ENCODE measurements at places on chromosomes 12 and 14.

DNA sequence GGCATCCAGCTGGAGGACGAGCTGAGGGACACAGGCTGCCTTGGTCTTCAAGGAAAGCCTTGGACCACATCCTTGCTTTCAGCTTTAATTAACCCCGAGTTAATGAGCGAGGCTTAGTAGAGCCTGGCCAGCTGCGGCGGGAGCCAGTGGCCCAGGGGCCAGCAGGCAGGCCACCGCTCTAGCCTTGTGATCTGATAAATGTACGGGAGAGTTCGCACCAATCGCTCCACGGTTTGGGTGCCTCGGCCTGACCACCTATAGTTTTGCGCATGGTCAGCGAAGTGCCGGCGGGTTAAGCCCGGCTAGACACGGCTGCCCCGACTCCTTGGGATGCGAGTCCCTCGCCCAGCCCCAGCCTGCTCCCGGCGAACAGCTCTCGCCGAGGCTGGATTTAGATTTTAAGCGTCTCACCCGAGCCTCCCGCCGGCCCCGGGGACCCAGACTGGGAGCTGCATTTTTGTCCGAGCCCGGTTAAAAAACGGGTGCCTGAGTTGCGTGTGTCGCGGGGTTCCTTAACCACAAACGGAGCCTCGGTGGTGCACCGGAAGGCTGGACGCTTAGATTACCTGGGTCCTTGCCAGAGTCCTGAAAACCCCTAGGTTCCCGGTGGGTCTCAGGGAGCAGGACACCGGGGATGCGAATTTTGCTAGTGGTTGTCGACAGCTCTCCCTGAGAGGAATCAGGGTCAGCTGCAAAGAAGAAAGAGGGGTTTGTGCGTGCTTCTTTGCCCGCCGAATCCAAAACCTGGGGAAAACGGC, 2.9 kb upstream of the HOXC12 start:
- DNase-seq: no peak

DNA sequence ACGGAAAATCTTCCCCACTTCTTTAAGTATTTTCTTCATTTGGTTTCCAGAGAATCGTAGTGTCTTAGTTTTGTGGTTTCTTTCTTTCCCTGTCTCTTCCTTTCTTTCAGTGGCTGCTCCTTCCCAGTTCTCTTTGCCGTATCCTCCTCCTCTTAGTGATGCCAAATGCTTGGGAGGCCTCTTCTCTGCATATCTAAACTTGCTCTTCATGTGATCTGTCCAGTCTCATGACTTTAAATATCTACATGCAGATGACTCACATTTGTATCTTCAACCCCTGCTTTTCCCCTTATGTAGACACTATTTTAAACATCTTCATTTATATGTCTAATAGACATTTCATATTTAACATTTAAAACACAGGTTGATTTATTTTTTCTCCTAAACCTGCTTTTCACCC, 149.2 kb downstream of the PTCSC3 start:
- DNase-seq: no peak

DNA sequence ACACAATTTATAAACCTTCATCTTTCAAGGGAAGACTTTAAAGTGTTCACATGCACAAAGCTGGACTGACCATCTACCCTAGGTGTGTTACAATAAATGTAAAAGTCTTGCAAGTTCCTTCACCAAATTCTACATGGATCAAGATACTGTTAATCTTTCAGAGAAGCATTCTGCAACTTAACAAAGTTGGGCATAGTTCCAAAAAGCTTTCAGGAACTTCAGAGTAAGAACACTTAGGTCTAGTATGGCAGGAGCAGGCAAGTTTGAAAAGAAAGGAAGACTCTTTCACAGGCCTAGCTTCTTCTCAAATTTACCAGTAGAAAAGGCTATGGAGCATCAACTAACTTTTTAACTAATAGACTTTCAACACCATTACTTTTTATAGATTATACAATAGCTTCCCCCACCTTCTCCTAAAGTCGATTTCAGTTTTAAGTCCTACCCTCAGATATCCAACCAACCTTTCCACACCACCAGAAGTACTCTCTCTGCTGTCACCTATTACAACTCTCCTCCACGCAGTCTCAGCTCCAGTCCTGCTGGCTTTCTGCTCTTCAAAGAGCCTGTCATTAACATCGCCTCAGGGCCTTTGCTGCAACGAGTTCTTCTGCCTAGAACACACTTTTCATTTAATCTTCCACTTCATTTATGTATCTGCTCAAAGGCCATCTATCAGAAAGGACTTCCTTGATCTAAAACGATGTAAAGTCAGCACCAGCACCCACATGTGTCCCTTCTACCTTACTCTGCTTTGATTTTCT, 333.9 kb downstream of the CEP128 start:
- no peak for DNase-seq

- DNase-seq: peak; percentile 30
Observed at GRCh38 chr14:100850841-100851585, 25.1 kb downstream of the MEG3 start.

GRCh38 chr12:592024-592505, 71.2 kb downstream of the NINJ2 start:
- no peak for DNase-seq

DNA sequence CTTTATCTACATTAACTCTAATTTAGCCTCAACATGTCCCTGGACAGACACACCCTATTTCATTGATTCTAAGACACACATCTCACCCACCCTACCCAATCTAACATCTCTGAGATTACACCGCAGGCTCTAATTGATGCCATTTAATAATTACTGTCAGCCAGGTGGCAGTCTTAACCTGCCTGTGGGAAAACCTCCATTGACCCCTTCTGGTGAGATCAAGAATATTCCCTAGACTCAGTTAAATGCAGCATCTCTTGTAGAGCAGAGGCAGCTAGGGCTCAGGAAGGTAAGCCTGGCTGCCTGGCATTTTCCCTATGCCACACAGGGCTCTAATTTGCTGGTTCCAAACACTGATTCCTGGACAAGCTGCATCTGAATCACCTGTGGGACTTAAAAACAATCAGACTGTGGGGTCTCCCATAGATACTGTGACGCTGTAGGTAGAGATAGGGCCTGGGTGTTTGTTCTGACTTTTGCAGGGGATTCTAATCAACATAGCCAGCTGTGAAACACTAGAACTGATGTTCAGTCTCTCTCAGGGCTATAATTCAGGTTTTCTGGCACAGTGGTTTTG, 14.3 kb downstream of the MCRS1 start:
- peak; percentile 28 for DNase-seq

DNA sequence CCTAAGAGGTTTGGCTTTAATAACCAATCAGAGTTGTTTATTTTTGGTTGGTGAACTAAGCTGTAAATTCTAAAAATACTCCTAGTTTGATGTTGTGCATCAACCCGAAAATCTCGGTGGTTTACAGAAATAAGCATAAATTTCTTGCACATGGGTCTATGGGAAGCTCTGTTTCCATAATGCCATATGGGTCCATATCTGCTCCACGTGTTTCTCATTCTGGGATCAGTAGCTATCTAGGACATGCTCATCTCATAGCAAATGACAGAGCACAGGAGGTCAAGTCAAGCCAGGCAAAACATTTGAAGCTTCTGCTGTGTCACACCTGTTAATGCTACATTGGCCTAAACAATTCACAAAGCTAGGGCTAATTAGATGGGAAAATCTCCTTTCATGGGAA, 23.1 kb downstream of the NUP37 start:
- DNase-seq: no peak

All from NCI-H2107 (cell line).